ENCODE measurements at places on chromosomes 4 and X. TPM values are rescaled to one million over a fixed set of nuclear protein-coding genes. Genes with fewer than 3 reads are reported as not detected.

Gene EVC
- 3.6 TPM for total RNA-seq

Gene GABRE
- 0.92 TPM for total RNA-seq

Gene SUPT20HL2
- not detected for total RNA-seq

Gene MAGEA10
- not detected for total RNA-seq

Gene RASSF6
- not detected for total RNA-seq

GRCh38 chr4:109009909-109010308 lies 247.1 kb upstream of the ETNPPL start:
- no peak for DNase-seq

GRCh38 chr4:5553801-5554200 lies 154.6 kb downstream of the EVC2 start:
- DNase-seq, result no peak

Measured in neural progenitor cell (in vitro differentiated cells).